ENCODE measurements at places on chromosomes 2 and 18.
A peak's percentile ranks its signal among the peaks of the same experiment; 100 is the strongest.

- no peaks in the 10 kb centered on the region for H3K36me3 ChIP-seq
- H3K4me3 ChIP-seq = no peak overlapping the region
- H3K27me3 ChIP-seq = no peaks in the 10 kb centered on the region
- DNase-seq = no peak
These were observed 12.3 kb downstream of the B3GNT2 start for GRCh38 chr2:62208074-62208757.

DNA sequence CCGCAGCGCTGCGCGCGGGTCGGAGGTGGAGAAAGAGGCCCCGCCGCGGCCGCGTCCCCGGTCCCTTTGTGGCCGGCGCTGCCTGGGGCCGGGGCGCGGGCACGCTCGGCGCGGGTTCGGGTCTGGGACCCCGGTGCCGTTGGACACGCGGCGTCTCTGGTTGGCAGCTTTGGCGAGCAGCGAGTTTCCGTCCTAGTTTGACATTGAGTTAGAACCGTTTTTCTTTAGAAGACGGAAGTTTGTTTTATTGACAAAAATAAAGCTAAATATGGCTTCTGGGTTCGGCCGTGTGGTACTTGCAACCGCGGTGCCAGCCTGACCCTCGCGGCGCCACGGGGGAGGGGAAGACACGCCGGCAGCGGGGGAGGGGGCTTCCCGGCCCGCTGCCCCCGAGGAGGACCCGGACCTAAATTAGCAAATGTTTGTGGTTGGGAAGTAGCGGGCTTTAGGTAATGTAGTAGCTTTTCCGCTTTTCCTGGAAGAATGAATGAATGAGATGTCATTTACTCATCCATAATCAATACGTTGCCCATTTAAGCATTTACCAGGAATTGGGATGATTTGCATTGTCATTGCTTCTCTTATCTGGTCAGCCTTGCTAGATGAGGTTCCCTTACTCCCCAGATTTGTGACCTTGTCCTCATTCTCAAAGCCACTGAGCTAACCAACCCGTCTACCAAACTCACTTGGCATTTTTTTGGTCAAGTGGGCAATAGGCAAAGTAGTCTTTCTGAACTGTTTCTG, 530 bp downstream of the GALNT1 start:
- H3K36me3 ChIP-seq = no peaks in the 10 kb centered on the region

DNA sequence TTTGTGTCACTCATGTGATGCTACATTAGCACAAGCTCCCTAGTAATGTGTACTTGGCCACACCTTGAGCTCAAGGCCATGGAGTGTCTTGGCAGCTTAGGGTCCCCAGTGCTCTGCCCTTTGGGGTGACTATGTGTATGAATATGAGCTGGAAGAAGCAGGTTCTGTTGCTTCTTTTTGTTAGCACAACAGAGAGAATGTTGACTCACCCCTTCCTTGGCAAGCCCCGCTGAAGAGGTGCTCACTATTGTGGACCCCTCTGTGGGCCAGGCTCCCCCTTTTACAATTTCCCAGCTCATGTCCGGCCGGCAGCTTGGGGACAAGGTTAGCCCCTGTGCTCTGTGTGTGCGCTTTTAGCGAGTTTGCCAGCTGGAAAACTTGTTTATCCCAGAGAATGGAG, 48.1 kb downstream of the DGKD start:
- H3K36me3 ChIP-seq = no peaks in the 10 kb centered on the region
- H3K4me1 ChIP-seq = no peaks in the 10 kb centered on the region
- no peak overlapping the region for H3K4me3 ChIP-seq
- no peaks in the 10 kb centered on the region for H3K27me3 ChIP-seq

DNA sequence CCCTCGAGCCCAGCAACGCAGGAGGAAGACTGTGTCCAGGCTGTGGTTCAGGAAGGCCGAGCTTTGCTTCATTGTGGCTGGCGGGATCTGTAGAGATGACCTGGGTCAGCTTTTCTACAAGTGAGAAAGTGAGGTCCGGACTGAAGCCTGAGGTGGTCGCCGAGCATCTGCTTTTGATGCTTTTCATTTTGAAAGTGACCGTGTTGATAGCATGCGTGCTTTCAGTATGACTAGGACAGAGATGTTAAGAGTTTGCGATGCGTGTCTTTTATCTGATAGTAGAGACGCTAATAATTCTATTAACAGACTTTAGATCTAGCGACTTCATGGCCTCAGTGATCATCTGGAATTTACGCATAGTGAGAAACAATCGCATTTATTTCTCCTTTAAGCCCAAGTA, 28.1 kb downstream of the CTDP1 start:
- H3K27me3 ChIP-seq = no peaks in the 10 kb centered on the region
- H3K4me3 ChIP-seq = no peak overlapping the region
- H3K4me1 ChIP-seq = no peaks in the 10 kb centered on the region
- DNase-seq = no peak
- H3K27ac ChIP-seq = no peak overlapping the region

DNA sequence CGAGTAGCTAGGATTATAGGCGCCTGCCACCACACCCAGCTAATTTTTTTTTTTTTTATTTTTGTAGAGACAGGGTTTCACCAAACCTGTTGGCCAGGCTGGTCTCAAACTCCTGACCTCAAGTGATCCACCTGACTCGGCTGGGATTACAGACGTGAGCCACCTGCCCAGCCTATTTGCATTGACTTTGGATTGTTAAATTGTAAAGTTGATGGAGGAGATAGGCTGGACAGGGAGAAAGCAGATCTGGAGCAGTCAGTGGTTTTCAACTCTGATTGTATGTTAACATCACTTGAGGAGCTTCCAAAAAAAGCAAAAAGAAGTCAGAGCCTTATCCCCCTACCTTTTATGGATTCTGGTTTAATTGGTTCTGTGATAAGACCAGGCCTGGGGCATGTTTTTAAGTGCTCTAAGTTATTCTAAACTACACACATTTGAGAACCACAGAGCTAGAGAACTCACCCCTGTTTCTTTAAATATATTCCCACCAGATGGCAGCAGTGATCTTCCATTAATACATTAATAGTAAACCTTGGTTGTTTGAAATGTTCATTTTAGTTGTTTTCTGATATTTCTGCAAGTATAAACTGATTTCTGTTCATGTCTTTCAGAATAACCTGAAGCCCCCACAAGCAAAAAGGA, 7.5 kb downstream of the C2orf49 start:
- H3K27me3 ChIP-seq = no peaks in the 10 kb centered on the region
- H3K36me3 ChIP-seq = peaks cover 66% of the 10 kb centered on the region
- H3K4me3 ChIP-seq = no peak overlapping the region
- H3K4me1 ChIP-seq = no peaks in the 10 kb centered on the region

GRCh38 chr2:48332286-48332685, 197.7 kb upstream of the STON1 start:
- no peaks in the 10 kb centered on the region for H3K27me3 ChIP-seq
- H3K4me1 ChIP-seq = no peaks in the 10 kb centered on the region
- H3K27ac ChIP-seq = no peak overlapping the region
- DNase-seq = no peak
- H3K4me3 ChIP-seq = no peak overlapping the region
- no peaks in the 10 kb centered on the region for H3K36me3 ChIP-seq

DNA sequence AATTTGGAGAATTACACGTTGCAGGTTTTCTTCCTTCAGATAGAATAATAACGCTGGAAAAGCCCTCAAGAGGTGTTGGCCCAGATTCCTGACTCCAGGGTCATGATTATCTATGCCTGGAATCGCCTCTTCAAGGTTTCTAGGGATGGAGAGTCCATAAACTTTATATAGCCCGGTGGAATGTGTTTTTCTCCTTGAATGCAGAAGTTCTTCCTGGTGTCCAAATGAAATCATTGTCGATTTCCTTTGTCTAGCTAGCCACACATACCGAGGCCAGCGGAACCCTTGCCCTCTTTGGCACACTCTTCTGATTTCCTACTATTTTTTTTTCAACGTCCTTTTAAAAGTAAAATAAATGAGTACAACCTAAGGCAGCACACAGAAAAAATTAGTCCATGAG, 117.8 kb downstream of the PID1 start:
- peak overlapping the region; percentile 58 for H3K27ac ChIP-seq
- no peaks in the 10 kb centered on the region for H3K36me3 ChIP-seq
- no peak overlapping the region for H3K4me3 ChIP-seq
- peaks cover 11% of the 10 kb centered on the region for H3K4me1 ChIP-seq
- DNase-seq = peak; percentile 62

DNA sequence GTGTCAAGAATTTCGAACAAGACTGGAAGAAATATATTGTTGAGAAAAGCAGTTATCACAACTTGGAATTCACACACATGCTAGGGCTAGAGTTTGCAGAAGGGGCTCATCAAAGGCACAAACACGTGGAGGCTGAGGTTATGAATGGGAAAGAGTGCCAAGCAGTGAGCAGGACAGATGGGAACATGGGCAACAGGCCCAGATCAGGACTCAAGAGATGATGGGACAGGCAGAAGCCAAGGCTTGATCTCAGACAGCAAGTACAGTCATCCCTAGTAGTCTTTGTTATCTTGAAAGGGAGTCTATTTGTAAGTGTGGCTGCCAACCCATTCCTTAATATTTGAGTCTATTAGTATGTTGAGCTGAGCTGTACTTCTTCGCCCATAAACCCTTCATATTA, 22.2 kb upstream of the EPC2 start:
- no peak for DNase-seq
- H3K4me1 ChIP-seq = no peaks in the 10 kb centered on the region
- no peak overlapping the region for H3K27ac ChIP-seq
- H3K36me3 ChIP-seq = no peaks in the 10 kb centered on the region
- H3K4me3 ChIP-seq = no peak overlapping the region

- H3K27ac ChIP-seq = no peak overlapping the region
- no peak for DNase-seq
- no peaks in the 10 kb centered on the region for H3K27me3 ChIP-seq
- H3K4me3 ChIP-seq = no peak overlapping the region
These were observed 268.8 kb upstream of the SPRED2 start for GRCh38 chr2:65701191-65701590.

- no peak for DNase-seq
- H3K4me1 ChIP-seq = peaks cover 11% of the 10 kb centered on the region
- no peaks in the 10 kb centered on the region for H3K36me3 ChIP-seq
- H3K27me3 ChIP-seq = no peaks in the 10 kb centered on the region
- H3K4me3 ChIP-seq = no peak overlapping the region
These were observed 102.7 kb downstream of the MYO1B start for GRCh38 chr2:191347881-191348280.

DNA sequence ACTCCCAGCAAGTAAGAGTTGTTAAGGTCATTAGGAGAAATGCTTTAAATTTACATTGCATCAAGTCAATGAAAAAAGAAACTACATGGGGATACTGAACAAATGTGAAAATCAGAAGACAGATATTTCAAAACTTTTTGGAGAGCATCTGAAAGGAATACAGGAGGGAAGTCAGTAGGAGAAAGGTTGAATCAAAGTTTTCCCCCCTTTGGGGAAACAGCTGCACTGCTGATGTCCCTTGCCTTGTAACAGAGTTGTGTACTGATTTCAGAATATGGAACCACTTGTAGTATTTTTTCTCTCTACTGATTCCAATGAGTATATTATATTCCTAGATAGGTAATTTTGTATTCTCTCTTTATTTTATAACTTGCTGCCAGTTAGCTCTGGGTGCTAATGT, 592.5 kb upstream of the ZEB2 start:
- no peak overlapping the region for H3K4me3 ChIP-seq
- DNase-seq = no peak
- no peaks in the 10 kb centered on the region for H3K27me3 ChIP-seq

DNA sequence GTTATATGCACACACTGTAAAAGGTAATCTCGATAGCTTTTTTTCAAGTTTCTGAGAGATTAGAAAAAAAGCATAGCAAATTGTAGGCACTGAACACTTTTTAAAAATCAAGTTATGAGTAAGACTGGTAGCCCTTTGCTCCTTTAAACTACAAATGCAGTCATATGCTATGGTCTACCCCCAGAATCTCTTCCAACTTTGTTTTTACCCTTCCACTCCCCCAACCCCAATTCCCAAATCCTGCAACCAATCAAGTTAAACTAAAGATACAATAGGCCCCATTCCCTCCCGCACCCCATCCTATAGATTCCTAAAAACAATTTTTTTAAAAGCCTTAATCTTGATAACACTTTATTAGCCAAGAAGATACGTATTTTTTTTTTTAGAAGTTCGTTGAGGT, 752 bp upstream of the BAZ2B start:
- DNase-seq = no peak
- H3K36me3 ChIP-seq = no peaks in the 10 kb centered on the region
- H3K4me3 ChIP-seq = no peak overlapping the region
- no peaks in the 10 kb centered on the region for H3K27me3 ChIP-seq

- DNase-seq = peak; percentile 66
- H3K27me3 ChIP-seq = no peaks in the 10 kb centered on the region
- peaks cover 14% of the 10 kb centered on the region for H3K4me1 ChIP-seq
- no peak overlapping the region for H3K4me3 ChIP-seq
- H3K36me3 ChIP-seq = peaks cover 3% of the 10 kb centered on the region
These were observed 62.6 kb downstream of the DNMT3A start for GRCh38 chr2:25279091-25279651.

DNA sequence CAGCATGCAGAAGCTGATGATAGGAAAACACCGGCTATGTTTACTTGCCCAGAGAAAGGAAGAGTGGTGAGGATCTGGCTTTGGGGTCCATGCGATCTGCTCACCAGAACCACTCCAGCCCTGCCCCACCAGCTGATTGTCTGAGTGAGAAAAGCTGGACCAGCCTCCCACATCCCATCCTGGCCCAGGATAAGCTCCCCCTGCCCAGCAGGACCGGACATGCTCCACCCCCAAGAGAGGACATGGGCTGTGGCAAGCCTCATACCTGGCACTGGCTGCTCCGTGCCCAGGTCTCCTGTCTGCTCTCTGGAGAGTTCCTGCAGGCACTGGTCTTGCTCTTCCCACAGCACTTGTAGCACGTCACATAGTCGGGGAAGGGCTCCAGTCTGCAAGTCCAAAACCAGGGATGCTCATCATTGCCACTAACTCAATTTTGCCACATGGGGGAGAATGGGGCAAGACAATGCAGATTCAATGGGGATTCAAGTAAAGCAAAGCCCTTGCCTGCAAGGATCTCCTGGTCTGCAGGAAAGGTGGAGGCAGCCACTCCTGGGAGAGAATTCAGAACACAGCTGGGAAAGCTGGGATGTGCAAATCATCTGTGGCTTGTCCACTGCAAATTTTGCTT, 30.0 kb downstream of the SCTR start:
- H3K27me3 ChIP-seq = no peaks in the 10 kb centered on the region
- peaks cover 9% of the 10 kb centered on the region for H3K4me1 ChIP-seq
- no peak overlapping the region for H3K27ac ChIP-seq
- no peak for DNase-seq
- H3K4me3 ChIP-seq = no peak overlapping the region

DNA sequence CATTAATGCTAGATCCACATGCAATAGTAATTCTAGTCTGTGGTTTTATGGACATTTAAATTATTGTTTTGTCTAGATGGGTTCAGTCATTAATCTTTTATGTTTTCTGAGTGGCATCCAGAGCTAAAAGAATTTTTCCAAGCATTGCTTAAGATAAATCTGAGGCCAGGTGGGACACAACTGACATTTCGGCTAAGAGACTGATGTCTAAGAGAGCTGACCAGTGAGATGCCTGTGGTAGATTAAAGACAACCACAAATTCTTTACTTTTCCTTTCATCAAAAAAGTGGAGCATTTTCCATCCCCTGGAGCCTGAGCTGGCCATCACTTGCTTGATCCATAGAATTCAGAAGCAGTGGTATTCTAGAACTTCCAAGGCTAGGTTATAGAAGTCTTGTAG, 182.2 kb downstream of the NRP2 start:
- no peak for DNase-seq
- no peak overlapping the region for H3K27ac ChIP-seq
- no peaks in the 10 kb centered on the region for H3K36me3 ChIP-seq
- no peak overlapping the region for H3K4me3 ChIP-seq
- no peaks in the 10 kb centered on the region for H3K27me3 ChIP-seq
- H3K4me1 ChIP-seq = no peaks in the 10 kb centered on the region

- no peak overlapping the region for H3K27ac ChIP-seq
- H3K27me3 ChIP-seq = no peaks in the 10 kb centered on the region
- no peak for DNase-seq
- no peak overlapping the region for H3K4me3 ChIP-seq
- no peaks in the 10 kb centered on the region for H3K36me3 ChIP-seq
These were observed 5.3 kb upstream of the G6PC2 start for GRCh38 chr2:168895771-168896170.

Data from transverse colon (tissue), 4 donors.